Activated T-cell treated with anti-CD3 and anti-CD28 coated beads for 24 hours (primary cell): ENCODE measurements at places on chromosomes 12 and 14.

GRCh38 chr12:63846238-63846967 lies 1.9 kb downstream of the SRGAP1 start:
- no peak for DNase-seq

DNA sequence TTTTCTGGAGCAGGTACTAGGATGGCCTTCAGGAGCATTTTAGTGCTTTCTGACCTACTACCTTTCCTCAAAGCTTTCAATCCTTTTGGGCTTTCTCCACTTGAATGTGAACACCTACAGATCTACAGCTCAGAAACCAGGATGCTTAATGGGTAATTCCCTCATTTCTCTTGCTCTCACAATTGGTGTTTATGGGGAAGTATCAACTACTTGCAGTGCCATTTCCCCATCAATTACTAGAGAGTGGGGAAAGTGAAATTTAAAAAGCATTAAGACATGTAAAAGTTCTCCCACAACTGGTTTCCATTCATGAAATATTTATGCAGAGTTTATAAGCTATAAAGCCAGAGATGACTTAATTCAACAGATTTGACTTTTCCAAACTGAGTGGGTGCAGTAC lies 2.1 kb upstream of the YY1 start:
- DNase-seq: no peak

DNA sequence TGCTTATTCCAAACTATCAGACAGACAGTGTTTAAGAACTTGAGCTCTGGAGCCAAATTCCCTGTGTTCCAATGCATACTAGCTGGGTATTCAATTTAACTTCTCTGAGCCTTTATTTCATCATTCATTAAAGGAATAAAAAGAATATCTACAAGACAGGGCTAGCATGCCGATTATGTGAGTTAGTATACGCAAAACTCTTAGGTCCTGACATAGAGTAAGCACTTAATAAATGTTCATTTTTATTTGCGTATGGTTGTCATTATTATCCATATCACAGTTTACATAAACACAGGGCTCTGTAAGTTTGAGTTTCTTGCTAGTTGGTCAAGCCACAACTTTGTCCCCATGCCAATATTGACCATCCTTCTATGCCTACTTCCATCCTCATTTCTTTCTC lies 161.5 kb downstream of the NUAK1 start:
- no peak for DNase-seq

DNA sequence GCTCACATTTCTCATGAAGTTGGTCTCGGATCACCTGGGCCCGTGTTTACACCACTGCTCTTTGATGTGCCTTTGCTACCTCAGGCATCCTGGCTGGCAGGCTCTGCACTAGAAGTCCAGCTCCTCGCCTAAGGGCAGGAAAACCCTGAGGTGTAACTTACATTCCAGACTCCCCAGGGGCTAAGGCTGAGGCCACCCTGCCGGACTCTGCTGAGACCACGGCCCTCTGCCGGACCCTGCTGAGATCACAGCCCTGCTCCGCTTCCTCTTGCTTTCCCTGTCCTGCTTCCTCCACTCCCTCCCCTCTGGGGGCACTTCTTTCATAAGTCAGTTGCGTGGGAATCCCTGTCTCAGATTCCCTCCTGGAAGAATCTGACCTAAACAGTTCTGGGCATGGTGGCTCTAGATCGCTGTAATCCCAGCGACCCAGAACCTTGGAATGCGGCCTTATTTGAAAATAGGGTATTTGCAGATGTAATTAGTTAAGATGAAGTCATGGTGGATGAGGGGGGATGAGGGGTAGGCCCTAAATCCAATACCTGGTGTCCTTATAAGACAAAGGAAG lies 17.2 kb downstream of the RILPL1 start:
- DNase-seq: no peak

GRCh38 chr14:76612654-76613053 lies 148.6 kb upstream of the VASH1 start:
- DNase-seq: no peak

- no peak for DNase-seq
Observed at GRCh38 chr14:105412771-105413543, 6.7 kb upstream of the MTA1 start.

GRCh38 chr14:97970222-97970621 lies 1173.0 kb downstream of the VRK1 start:
- no peak for DNase-seq

GRCh38 chr12:62882140-62882539 lies 52.8 kb downstream of the PPM1H start:
- DNase-seq: no peak

GRCh38 chr14:83467811-83468210 lies 1934.2 kb upstream of the SEL1L start:
- no peak for DNase-seq

- DNase-seq: peak; percentile 43
Observed at GRCh38 chr12:104720339-104721038, 237.6 kb downstream of the SLC41A2 start.

DNA sequence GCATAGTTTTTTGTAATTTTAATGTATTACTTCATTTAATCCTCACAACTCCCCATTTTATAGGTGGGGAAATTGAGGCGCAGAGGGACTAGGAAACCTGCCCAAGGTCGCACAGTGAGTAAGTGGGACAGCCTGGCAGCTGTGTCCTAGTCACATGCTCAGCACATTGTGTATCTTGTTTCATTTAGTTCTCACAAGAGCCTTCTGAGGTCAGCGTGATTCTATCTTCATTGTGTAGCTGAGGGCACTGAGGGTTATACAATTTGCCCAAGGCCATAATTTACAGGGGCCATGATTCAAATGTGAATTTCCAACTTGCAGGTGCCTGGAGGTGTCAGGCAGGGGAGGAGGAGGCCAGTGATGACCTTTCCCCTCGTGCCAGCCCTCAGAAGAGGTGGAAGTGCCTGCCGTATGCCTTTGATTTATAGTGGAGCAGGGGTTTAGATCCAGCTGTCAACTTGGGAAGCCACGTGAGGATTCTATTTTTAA lies 30.3 kb upstream of the SMOC1 start:
- DNase-seq: no peak

- DNase-seq: no peak
Observed at GRCh38 chr14:75049136-75049535, 2.1 kb downstream of the MLH3 start.

DNA sequence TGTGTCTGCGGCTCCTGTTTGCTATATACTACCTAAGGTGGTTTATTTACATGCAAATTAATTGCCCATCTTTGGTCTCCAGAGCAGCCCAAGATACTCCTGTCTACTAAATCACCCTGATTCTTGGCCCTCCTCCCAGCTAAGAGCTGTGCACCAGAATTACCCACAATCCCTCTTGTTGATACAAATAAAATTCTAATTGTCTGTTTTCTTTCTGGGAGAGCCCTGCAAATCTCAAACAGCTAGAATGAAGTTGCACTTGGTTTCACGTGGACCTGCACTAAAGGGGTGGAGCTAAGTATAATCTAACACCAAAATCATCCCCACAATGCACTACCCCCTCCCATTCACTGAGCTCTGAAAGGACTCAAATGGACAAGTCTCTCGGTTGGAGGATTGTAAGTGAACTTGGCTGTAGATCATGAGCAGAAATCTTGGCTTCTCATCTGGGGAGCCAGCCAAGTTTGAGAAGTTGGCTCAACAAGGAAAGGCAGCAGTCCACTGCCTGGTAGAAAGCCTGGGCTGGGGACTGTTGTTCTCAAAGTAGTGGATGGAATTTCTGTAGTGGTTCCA lies 6.6 kb downstream of the MAX start:
- no peak for DNase-seq

- no peak for DNase-seq
Observed at GRCh38 chr12:104420868-104421267, 35.9 kb upstream of the CHST11 start.

DNA sequence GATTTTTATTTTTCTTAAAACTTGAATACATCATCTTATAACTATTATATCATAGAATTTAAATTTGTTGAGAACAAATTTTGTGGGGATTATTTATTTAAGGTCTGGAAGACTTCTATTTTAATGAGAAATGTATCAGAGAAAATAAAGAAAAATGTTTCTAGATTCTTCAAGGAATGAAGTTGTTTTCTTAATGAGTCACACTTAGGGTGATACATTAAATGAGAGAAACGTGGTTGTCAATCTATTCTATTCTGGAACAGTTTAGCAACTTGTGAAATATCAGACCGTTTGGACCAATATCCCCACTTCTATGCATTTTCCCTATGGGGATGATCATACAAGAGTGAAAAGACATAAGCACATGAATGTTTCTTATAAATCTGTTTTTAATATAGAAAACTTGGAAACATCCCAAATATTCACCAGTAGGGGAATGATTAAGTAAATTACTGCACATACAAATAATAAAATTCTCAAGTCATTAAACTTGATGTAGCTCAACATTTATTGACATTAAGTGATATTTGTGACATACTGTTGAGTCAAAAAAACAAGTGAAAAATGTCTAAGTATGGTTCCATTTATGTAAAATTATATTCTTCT lies 88.5 kb downstream of the E2F7 start:
- DNase-seq: no peak

GRCh38 chr14:77091518-77091917 lies 6.5 kb upstream of the CIPC start:
- DNase-seq: no peak

DNA sequence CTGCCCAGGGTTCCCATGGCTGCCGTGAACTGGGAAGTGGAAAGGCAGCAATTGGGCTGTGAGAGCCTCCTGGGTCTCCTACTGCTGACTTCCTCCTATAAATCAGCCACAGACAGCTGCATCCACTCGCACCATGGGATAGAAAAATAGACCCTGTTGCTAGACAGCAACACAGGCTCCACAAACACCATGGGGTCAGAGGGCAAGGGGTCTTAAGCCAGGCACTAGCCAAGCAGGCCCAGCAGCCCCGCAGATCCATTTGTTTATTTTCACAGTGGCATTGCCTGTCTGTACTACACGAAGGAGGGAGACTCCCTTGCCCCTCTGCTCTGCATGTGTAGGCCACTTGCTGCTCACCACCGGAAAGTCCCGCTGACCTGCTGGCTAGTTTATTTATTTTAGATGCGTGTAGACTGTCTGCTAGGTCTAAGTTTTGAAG lies 139.8 kb downstream of the DACT1 start:
- DNase-seq: no peak

- no peak for DNase-seq
Observed at GRCh38 chr12:91926848-91927247, 218.8 kb downstream of the BTG1 start.

GRCh38 chr14:56770512-56770911 lies 39.8 kb downstream of the OTX2 start:
- DNase-seq: no peak

DNA sequence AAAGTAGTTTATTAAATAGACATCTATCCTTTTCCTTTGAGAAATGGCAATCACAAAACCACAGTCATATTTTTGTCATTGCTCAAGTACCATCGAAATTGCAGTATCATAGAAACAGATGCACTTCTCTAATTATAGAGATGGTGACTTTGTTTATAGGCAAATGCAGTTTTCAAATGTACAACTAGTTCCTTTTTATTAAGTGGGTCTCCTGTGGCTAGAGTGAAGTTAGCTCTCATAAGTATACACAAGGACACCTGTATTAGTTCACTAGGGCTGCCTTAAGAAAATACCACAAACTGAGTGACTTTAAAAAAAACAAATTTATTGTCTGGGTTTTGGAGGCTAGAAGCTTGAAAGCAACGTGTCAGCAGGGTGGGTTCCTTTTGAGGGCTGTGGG lies 62.8 kb downstream of the OTOGL start:
- no peak for DNase-seq

- DNase-seq: no peak
Observed at GRCh38 chr12:67714648-67715047, 66.1 kb downstream of the DYRK2 start.

GRCh38 chr14:71709076-71709475 lies 223.2 kb upstream of the RGS6 start:
- no peak for DNase-seq

DNA sequence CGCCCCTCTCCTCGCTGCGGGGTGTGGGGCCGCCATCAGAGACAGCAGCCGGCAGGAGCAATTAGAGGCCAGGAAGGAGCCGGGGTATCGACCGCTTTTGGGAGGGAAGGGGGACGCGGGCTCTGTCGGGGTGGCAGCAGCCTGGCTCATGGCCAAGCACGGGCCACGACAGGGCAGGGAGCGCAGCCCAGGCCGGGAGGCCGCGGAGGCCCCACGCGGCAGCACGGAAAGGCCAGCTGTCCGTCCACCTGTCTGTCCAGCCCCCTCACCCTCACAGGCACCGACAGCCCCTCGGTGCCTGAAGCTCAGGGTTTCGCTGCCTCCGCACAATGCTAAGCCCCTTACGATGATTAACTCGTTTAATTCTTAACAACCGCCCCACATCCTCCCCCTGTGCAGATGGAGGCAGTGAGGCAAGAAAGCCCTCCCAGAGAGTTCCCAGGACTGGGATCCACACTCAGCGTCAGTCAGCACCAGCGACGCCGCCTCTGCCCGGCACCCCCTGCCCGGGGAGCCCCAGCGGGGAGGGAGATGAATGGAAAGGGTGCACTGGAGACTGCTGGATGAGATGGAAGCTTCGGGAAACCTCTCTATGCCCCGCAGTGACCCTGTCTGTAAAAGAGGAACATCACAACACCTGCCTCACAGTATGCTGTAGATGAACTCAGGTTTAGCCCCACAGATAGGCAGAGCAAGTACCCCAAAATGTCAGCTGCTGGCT lies 23.7 kb downstream of the NCOR2 start:
- DNase-seq: no peak

GRCh38 chr12:44537354-44537753 lies 338.8 kb downstream of the NELL2 start:
- no peak for DNase-seq

DNA sequence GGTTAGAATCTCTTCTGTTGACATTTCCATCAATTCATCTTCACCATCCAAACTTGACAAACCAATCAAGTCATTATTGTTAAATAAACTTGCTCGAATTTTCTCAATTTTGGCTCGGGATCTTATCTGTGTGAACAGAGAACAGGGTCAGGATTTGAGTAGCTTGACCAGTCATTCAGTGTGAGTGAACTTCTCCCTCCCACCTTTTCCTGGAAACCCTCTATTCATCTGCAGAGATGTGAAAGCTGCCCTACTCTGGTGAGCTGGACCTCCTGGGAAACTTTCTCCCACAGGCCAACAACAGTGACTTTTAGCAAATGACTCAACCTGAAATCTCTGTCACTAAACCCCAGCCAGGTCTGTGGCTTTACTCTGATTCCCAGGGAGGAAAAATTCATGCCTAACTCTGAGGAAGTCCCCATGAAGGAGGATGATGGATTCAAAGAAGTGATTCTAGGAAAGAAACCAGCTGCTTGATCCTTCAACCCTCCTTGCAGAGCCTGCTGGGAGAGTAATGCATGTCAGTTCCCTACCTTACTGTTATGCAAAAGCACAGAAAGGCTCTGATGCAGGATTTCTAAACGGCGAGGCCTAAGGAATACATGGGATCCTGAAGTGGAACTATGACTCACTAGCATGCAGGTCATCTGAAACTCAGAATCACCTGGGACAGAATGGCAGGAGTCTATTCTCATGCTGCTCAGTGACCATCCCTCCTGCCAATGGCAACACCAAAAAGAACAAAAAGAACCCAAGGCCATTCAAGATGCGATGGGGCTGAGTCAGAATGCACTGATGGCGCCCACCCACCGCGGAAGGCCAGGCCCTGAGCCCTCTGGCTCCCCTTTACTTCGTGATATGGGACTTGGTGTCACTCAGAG lies 58.0 kb downstream of the TRAFD1 start:
- DNase-seq: no peak
